ENCODE measurements at places on chromosomes 12 and 14.
A peak's percentile ranks its signal among the peaks of the same experiment; 100 is the strongest.

GRCh38 chr12:100031836-100032235 is 47.1 kb upstream of the ANKS1B start:
- DNase-seq = no peak

DNA sequence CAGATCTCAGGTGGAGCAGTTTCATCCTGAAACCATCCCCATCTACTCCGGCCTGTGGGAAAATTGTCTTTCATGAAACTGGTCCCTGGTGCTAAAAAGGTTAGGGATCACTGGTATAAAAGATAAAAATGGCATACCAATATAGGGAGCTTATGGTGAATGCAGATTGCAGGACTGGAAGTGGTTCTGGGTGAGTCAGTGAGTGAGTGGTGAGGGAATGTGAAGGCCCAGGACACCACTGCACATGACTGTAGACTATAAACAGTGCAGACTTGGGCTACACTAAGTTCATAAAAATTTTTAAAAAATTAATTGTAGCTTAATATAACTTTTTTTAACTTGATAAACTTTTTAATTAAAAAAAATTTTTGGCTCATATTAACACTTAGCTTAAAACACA is 67.0 kb upstream of the RD3L start:
- DNase-seq = no peak

- peak; percentile 45 for DNase-seq
These were observed 16.8 kb upstream of the ITPK1 start for GRCh38 chr14:93132472-93133065.

DNA sequence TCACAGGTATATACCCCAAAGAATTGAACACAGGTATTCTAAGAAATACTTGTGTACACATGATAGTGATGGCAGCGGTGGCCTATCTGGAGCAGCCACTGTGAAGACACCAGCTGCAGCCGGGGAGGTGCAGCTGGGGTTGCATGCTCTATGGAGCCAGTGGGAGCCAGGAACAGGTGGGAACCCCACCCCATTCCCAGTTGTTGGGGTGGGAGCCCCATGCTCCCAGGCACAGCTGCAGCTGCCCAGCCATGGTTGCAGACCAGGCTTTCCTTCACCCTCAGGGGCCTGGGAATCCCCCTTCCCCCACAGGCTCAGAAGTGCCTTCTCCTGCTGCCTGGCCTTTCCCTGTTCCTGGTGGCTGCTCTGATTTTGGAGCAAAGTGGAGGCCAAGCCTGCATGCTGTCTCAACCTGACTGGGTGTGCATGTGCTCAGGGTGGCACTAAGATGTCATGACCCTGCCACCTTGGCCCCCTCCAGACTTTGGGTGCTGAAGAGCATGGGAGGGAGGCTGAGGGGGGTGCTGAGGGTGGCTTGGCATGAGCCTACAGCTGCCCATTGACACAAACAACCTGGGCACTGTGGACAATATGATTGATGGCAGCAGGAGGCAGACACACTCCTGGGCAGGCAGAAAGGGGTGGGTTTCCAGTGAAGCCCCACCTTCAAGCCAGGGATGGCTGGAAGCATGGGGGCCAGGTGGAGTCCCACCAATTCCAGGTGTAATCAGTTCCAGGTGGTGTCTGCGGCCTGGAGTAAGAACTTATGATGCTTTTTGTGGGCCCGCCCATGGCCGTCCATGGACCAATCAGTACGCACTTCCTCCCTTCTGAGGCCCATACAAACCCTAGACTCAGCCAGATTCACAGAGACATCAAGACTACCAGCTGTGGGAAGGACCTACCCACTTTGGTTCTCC is 234.7 kb downstream of the ADGRD1 start:
- no peak for DNase-seq

DNA sequence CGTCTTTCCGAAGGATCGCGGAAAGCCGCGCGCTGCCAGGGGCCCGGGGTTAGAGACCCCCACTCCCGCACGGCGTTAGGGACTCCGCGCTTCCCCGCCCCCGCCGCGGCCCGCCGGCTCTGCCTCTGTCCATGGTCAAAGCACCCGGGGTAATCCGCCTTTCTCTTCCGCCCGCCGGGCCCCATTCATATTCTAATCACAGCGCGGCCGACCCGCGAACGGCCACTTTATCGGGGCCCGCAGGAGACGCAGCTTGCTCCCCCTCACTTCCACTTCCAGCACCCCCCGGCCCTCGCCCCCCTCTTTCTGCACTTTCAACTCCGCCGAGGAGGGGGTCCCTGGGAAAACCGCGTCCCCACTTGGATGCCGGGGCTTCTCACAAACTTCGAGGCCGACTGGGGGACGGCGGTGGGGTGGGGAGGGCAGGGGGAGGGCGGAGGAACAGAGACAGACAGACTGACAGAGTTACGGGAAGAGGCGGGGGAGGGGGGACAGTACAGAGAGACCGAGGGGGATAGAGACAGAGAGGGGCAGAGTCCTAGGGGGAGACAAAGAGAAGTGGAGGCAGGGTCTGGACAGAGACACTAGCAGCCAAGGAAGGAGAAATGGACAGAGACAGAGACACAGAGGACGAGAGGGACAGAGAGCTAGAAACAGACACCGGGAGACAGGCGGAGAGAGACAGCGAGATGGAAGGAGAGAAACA is 1.1 kb upstream of the RFX4 start:
- no peak for DNase-seq

GRCh38 chr14:68932231-68932630 is 46.9 kb downstream of the ACTN1 start:
- DNase-seq = no peak

- DNase-seq = no peak
These were observed 17.9 kb downstream of the NFKBIA start for GRCh38 chr14:35386673-35387125.

DNA sequence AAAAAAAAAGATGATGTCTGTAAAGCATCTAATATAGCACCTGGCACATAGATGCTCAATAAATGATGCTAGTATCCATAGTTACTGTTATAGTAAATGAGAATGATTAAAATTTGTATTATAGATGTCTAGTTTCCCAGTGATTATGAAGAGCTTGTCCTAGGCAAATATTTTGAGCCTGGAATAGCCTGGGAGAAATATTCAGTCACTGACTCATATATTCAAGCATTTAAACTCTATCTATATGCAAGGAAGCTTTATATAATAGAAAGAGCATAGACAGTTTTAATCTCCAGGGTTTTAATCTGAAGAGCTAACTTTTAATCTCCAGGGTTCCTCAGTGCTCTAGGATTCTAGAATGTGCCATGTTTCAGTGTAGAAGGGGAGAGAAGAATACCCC is 91.5 kb upstream of the VASH1 start:
- DNase-seq = no peak

All from CD4-positive, alpha-beta T cell treated with Interleukin-10 for 1 hour (primary cell).